Amniotic stem cell (primary cell): ENCODE measurements at places on chromosomes 5 and 9.

GRCh38 chr5:111211341-111211740 lies 12.8 kb upstream of the CAMK4 start:
- DNase-seq = no peak

GRCh38 chr9:134652291-134653225 lies 11.0 kb downstream of the COL5A1 start:
- DNase-seq = no peak

DNA sequence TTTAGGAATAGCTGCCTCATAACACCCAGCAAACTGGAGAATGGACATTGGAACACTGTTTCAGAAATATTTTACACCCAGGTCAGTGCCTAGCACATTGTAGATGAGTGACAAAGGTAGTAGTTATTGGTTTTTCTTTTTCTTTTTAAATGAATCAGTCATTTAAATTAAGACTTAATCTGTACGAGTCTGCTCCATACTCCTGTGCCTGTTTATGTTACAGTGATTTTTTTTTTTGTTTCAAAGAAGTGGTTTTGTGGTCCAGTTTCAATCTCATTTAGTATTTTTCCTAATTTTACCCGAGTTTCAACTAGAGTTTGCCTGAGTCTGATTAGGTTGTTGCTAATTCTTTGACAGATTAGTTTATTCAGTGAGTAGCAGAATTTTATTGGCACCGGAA lies 16.2 kb downstream of the LMNB1 start:
- no peak for DNase-seq

GRCh38 chr5:176362233-176362490 lies 598 bp upstream of the KIAA1191 start:
- no peak for DNase-seq

DNA sequence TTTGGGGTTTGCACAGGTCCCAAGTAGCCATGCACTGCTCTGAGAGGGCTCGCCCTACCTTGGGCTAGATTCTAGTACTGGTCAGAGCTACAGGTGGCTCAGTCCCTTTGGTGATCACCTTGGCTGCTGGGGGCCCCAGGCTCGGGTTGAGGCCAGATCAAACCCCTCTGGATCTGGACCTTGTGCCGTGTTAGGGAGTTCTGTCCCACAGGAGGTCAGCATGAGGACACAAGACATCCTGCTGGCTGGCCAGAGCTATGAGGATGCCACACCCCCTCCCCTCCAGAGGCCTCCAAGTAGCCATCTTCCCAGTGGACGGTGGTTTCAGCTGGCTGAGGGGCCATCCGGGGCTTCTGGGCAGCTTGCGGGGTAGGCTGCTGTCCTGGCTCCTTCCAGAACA lies 10.6 kb downstream of the CDK20 start:
- DNase-seq = no peak

DNA sequence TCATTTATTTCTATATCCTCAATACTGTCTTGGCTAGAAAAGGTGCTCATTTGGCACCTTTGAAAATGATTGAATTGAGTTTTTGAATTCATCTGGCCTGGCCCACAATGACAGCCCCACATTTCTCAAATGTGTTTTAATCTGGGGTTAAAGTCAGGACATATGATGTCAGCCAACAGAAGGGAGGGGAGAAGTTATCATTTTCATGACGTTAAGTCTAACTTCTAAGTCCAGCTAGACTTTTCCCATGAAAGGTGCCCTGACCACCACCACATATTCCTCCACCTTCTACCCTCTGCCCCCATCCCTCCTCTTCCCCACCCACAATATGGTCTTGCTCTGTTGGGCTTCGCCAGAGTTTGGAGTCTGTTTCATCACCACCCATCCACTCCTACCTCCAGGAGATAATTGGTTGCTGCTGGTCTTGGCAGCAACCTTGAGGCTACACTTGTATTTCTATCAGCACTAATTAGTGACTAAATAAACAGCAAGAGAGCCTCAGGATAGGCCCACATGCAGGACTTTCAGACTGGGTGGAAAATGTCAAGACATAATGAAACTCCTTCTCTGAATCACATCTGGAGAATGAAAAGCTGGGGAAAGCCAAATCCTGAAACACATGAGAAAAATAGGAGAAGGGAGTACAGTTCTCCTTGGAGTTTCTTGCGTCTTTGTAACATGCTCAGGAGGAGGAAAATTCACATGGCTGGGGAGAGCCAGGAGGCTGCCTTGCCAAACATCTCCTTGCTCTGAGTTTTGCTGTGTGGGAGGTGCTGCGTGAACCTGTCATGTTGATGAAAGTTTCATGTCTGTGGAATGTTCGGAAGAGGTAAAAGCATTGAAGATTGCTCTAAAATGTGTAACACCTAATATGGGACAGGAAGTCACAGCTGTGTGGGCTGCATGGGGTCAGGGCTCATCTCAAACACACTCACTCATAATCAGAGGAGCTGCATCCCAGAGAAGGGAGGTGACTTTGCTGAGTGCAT lies 544.7 kb upstream of the KLF4 start:
- no peak for DNase-seq

- DNase-seq = no peak
Measured at GRCh38 chr5:170418736-170419135, 29.6 kb upstream of the KCNMB1 start.

DNA sequence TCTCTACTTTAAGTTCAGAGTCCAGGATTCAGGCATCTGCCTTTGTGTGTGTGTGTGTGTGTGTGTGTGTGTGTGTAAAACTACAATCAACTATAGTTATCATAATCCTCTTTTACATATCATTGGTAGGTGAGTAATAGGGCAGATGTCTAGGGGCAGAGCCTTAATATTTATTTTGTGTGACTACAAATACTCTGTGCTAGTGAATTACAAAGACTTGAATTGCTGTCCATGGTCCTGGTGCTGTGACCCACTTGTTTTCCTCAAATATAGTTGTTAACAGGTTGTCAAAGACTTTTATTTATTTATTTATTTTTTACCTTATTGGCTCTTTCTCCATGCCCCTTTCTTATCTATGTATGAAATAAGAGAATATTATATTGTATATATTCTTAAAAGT lies 196.8 kb downstream of the ANXA1 start:
- no peak for DNase-seq

DNA sequence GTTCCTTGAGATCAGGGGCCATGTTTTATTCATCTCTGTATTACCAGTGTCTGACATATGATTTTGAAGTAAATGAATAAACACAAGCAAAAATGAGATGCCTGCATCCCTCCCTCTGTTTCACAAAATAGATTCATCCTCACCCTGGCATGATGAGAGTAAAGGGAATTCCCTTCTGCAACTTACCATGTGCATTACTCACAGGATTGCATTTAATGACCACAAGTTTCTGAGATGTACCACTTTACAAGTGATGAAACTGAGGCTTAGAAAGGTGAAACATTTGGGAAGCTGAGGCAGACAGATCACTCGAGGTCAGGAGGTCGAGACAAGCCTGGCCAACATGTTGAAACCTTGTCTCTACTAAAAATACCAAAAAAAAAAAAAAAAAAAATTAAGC lies 74.2 kb upstream of the TNFSF8 start:
- DNase-seq = no peak

DNA sequence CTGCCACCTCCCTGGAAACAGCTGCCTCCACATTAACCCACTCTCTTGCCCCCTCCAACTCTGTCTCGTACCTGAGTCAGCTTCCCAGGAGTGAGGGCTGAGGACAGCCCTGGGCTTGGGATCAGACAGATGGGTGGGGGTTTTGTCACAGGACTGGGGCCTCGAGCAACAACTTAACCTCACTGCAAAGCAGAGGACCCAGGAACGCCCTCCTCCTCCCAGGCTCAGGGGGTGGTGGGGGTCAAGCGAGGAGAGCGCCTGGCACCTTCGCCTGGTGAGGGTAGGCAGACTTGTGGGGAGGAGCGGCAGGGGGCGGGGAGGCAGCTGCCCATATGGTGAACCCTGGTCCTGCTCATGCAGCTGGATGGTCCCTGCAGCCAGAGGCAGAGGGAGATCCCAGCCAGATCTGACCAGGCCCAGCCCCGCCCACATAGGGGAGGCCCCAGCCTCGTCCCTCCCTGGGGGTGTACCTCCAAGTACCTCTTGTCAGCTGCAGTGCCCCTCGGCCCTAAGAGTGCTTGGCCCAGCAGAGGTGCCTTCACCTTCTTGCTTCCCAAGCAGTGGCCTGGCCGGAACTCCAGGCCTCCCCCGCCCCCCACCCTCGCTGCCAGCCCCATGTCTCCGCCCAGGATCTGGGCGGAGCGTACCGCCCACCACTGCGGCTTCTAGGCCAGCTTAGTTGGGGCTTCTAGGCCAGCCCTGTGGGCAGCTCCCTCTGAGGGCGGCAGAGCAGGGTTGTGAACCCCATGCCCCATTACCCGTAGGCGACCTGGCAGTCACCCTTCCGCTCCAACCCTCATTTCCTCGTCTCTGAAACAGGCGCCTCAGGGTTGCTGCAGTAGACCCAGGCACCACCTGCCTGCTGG lies at the start of gene SARDH:
Gene SARDH, minus strand, starts transcription at position 579 of the 866 bp plus-strand sequence. CDS start 4,179 bp downstream, outside the sequence.
- no peak for DNase-seq
